ENCODE measurements at places on chromosomes 2 and 18.

DNA sequence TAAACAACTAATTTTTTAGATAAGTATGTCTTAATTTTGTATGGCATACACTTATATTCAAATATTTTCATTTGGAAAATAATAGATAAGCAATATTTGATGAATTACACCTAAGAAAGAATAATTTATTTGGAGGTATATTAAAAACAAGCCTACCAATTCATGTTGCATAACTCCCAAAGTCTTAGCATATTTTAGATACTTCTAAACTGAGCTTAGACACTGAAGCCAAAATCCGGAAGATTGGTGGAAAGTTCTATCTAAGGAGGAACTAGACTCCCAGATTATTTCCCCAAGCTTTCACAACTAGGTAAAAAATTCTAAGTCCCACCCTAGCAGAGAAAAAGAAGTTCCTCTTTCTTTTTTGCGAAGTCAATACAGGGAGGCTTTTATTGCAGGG lies 221.0 kb upstream of the MMADHC start:
- no peak for DNase-seq

GRCh38 chr2:99607454-99607853 lies 117.6 kb upstream of the REV1 start:
- DNase-seq: no peak

GRCh38 chr2:131050896-131051295 lies 42.4 kb downstream of the FAM168B start:
- DNase-seq: no peak

- DNase-seq: no peak
These were observed 396.1 kb upstream of the RAB12 start for GRCh38 chr18:8212896-8213780.

GRCh38 chr2:208595386-208596275 lies 189.0 kb downstream of the PTH2R start:
- no peak for DNase-seq

GRCh38 chr2:151664520-151664919 lies 69.8 kb downstream of the NEB start:
- DNase-seq: no peak

DNA sequence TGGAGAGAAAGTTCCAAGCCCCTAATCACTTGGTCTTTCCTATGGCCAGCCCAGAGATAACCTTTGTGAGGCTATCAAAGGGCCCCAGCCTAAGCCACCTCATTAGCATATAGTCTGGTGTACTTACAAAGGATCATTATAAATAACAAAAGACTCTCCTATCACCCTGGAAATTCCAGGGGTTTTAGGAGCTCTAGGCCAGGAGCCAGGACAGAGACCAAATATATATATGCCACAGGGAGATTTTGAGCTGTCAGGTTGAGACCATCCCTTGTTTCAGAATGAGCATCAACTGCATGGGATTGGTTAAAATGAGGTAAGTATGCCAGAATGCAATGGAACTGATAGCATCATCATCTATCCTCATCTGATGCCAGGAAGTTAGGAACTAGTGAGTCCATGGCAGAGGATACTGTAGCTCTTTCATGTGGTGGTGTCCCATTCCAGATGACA lies 32.1 kb upstream of the CHRNA1 start:
- DNase-seq: no peak

DNA sequence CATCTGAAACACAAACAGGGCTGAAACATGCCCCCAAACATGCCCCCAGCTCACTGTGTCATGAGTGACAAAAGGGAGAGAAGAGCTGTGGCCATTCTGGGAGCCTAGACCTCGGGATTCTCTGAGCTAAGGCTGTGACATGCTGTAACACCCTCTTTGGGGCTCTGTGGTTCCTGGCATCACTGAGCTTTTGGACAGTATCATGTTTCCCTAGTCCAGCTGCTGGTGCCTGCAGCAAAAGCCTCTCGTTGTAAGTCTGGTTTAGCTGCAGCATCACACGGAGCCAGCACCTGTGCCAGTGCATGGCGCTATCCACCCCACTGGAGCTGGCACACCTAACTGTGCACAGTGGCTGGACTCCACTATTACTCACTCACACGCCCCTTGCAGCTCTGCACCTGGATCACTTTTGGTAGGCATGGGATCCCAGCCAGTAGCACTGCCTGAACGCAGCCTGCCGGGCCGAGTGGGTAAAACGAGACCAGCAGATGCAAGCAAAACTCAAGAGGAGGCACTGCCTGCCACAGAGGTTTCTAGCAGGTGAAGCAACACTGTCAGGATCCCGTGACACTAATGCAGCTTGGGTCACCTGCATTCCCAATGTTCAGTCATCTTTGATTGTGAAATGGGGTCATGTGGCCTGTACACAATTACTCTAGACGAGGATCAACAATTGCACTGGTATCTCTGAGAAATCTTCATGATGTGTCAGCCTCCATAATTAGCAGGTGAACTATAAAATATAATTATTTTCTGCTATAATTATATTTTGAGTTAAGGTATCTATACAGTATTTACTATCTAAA lies 547.2 kb downstream of the ZNF804A start:
- DNase-seq: no peak

GRCh38 chr2:10762651-10763460 lies 41.4 kb downstream of the ATP6V1C2 start:
- DNase-seq: no peak

DNA sequence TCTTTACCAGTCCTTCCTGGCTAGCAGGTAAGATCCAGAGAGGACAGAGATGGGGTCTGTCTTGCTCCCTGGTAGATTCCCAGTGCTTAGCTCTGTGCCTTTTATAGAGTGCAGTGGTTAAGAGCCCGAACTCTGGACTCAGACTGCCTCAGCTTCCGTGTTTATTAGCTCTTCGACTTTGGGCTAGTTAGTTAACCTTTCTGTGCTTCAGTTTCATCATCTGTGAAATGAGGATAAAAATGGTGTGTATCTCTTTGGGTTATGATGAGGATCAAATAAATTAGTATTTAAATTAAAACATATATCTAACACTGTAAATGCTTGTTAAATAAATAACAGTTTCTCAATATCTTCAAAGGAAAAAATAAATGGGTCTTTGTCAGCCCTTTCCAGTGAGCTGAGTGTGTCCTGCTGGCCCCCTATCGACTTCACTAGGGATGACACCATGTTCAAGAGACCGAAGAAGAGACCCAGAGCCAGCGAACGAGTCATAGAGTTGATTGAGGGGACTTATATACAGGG lies 38.2 kb downstream of the CERS6 start:
- DNase-seq: no peak
